ENCODE measurements at places on chromosomes 5 and 9.
A peak's percentile ranks its signal among the peaks of the same experiment; 100 is the strongest.

DNA sequence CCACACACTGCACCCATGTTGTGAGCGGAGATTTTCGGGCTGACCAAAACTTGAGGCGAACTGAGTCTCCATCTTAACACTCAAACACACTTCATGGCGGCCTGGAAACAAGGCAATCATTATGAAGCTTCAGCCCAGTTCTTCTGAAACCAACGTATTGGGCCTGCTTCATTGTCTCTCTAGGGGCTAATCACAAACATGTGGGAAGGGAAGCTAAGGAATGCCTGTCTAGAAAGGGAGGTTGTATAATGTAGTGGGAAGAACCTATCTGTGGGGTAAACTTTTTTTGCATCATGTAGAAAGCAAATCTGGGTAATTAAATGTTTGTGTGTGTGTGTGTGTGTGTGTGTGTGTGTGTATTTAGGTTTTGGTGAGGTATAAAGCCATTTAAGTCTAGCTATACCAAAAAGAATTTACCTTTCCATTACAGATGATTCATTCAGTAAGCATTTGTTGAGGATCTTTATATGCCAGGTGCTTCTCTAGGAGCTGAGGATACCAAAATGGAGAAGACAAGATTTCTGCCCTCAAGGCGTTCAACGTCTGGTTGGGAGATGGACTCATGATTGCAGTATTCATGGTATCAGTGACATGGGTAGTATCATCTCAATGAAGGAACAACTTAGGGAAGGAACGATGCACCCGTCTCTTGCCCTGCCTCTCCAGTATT, 29.4 kb downstream of the SLC1A3 start:
- no peaks in the 10 kb centered on the region for H3K36me3 ChIP-seq
- H3K27me3 ChIP-seq, result peaks cover 58% of the 10 kb centered on the region
- H3K4me1 ChIP-seq, result no peaks in the 10 kb centered on the region
- H3K27ac ChIP-seq, result no peak overlapping the region

- no peak for DNase-seq
- no peaks in the 10 kb centered on the region for H3K27me3 ChIP-seq
- no peaks in the 10 kb centered on the region for H3K36me3 ChIP-seq
- no peak overlapping the region for H3K4me3 ChIP-seq
Measured at GRCh38 chr5:82676661-82677060, 398.5 kb upstream of the RPS23 start.

GRCh38 chr5:150486402-150487198, 21.3 kb upstream of the NDST1 start:
- peaks cover 48% of the 10 kb centered on the region for H3K4me1 ChIP-seq
- peak overlapping the region; percentile 32 for H3K27ac ChIP-seq
- H3K4me3 ChIP-seq, result peak overlapping the region; percentile 61
- H3K36me3 ChIP-seq, result peaks cover 29% of the 10 kb centered on the region

GRCh38 chr5:32365623-32366022, 52.9 kb upstream of the MTMR12 start:
- H3K36me3 ChIP-seq, result peaks cover 31% of the 10 kb centered on the region
- H3K4me3 ChIP-seq, result no peak overlapping the region
- no peak overlapping the region for H3K27ac ChIP-seq

DNA sequence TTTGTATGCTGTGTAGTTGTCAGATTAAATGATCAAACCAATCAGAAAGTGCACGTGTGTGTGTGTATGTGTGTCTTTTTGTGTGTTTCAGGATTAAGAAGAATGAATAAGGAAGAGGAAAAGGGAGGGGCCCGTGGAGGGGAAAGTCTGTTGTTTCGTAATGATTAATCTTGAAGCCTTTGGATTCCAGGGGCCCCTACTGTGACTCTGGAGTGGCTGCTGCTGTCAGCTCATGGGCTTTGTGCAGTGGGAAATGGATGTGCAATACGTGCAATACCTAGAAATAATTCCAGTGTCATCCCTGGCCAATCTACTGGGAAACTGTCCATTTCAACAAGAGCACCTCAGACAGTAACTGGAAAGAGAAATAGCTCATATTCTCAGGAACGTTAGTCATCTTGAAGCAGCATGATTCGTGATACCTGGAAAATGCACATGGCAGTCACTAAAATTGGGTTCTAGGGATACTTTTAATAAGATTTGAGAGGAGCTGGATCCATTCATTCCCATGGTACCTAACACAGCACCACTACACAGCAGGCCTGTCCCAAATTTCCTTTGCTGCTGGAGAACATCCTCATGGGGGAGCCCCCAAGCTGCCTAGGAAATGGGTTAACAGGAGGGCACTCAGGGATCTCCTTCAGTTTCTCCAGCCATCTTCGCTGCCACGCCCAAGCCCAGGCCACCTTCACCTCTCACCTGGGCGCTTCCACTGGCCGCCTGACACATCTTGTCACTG, 186.3 kb downstream of the NR3C1 start:
- H3K4me3 ChIP-seq, result no peak overlapping the region
- peaks cover 36% of the 10 kb centered on the region for H3K4me1 ChIP-seq
- peak; percentile 29 for DNase-seq
- peaks cover 20% of the 10 kb centered on the region for H3K36me3 ChIP-seq
- H3K27me3 ChIP-seq, result no peaks in the 10 kb centered on the region
